Jurkat, Clone E6-1 (cell line): ENCODE measurements at places on chromosomes 5 and 9.

- no peak for DNase-seq
Observed at GRCh38 chr9:34085581-34086500, 37.2 kb upstream of the UBAP2 start.

DNA sequence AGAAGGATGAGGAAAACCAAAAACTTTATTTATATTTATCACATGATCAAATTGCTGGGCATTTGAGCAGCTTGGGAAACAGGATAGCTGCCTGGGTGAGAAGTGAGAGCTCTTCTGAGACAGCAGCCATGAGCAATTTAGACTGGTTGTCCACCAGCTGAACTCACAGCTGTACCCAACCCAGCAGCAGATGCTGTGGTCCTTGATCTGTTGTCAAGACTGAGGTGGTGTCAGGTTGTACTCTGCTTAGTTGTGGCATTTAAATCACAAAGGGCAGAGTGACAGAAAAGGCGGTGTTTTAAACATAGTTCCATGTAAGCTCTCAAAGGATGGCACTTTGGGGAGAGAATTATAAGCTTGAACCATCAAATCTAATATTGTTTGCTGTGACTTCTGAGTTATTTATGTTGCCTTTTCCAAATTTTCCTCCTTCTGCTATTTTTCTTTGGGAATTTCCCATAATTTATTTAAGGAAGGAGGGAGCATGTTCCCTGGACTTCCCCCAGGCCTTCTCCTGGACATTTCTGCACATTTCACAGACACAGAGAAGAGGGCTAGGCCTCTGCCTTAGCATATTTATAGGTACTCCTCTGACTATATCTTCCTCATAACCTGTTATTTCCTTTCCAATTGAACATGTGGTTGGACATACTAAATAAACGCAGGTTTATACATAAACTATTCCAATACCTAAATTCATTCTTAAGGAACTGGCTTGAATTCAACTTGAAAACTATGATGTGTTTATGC is 117.7 kb upstream of the FER start:
- no peak for DNase-seq

DNA sequence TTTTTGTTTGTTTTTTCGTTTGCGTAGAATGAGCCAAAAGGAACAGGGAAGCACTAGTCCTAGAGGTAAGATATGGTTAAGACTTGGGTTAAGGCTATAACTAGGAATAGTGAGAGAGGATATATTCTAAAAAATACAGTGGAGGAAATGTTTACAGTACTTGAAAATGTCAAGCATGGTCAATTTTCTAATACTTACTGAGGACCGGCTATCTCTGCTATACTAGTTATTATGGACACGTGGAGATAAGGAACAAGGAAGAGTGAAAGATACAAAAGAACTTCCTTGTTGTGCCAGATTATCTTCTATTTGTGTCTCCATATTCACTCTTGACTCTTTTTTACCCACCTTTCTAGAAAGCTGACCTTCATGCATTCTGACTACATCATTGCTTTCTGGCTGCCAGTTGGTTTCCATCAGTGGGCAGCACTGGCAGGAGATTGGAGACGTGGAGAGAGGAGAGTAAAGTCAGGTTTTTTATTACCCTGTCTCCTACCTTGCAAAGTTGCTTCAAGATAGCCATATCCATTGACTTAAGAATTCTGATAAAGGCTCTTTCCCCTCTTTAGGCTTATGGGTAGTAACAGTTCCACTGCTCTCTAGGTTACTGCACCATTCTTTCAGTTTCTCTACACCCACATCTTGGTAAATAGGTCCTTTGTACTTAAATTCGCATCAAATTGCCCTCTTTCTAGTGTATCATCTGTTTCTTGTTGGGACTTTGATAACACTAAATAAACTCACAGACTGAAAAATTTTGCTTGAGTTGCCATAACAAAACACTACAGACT is 9.0 kb upstream of the RFX3 start:
- no peak for DNase-seq

- DNase-seq: no peak
Observed at GRCh38 chr9:93678199-93679019, 102.0 kb downstream of the PHF2 start.

GRCh38 chr9:112028242-112029221 is 131.9 kb downstream of the UGCG start:
- DNase-seq: no peak

DNA sequence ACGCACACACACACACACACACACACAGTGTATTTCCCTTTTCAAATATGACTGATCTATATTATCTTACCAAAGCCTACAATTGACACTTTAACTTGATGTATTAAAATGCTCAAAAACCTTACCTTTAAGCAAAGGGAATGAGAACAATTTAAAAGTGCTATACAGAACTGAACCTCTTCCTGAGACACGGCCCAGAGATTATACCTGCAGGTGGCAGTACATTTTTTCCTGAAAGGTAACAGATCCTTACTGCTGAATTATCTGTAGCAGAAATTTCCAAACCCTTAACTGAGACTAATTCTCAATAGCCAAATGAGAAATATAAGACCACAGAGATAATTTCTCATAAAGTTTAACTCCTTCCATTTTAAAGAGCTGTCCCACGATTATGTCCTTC is 91.1 kb downstream of the MYO10 start:
- no peak for DNase-seq

DNA sequence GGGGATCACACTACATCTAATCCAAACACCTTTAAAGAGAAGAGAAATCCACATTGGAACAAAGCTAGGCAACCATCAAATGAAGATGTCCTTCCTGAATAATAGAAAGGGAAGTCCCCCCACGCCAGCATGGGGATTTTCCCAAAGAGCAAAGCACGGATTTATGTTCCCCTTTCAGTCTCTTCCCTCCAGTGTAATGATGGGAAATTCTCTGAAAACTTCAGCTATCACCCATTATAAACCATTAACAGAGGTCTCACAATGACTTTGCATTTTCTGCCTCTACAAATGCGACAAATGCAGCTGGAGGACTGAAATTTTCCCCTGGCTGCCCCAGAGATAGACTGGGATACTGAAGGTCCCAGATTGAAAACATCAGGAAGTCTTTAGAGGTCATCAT is 368.7 kb downstream of the EFNA5 start:
- DNase-seq: no peak

- DNase-seq: no peak
Observed at GRCh38 chr9:95103281-95103771, 214.2 kb downstream of the FANCC start.

DNA sequence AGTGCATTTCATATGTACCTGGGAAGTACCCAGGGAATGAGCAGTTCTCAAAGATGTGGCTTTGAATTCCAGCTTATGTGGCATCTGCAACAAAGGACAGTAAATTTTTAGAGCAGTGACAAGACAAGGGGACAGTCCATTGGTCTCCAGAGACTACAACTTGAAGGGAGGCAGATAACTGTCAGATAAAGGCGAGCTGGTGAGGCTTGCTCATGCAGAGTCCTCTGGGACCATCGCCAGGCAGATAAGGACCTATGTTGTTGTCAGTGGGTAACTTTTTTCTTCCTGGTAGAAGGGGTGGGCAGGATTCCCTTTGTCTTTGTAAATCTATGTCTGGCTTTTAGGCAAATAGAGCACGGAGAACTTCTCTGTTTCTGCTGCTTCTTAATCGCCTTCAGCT is 120.2 kb downstream of the ICE1 start:
- DNase-seq: no peak

- no peak for DNase-seq
Observed at GRCh38 chr5:117738571-117738970, 1163.9 kb upstream of the SEMA6A start.

GRCh38 chr5:59206132-59206581 is 623.3 kb downstream of the RAB3C start:
- DNase-seq: no peak

DNA sequence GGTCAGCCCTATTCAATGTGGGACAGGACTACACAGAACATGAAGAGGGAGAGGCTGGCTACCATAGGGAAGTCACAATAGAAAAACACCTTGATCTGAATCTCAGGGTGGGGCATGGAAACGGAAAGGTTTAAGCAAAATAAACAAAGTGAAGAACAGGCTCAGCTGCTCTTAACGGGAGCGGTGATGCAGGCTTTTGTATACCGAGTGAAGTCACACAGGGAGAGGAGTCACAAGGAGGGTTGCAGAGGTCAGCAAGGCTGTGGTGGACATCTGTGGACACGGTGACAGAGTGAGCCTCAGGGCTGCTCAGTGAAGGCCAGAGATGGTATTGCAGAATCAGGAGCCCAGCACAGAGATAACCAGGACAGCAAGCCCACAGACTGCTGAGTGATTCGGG is 30.6 kb upstream of the SEMA4D start:
- DNase-seq: no peak

GRCh38 chr5:129098488-129099183 is 4.1 kb downstream of the ISOC1 start:
- DNase-seq: peak; percentile 58

DNA sequence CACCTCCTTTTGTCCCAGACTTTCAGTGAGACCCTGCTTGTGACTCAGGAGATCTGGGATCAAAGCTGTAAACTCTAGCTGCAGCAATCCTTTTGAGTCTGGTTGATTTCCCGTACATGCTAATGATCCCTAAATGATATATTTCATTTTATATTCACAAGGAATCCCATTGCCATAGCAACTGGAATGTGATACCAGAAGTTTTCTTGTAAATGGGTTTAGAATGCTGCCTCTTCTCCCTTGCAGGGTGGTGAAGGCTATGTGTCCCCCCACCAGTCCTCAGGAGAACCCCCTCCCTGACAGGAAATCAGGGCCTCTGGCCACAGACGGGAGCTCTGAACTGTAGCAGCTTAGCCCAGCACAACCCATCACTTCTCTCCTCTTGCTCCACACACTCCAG is 215.0 kb downstream of the FSTL4 start:
- no peak for DNase-seq

- DNase-seq: no peak
Observed at GRCh38 chr9:21552244-21553170, 70.4 kb upstream of the IFNE start.

- DNase-seq: no peak
Observed at GRCh38 chr9:34694811-34695210, 3.7 kb upstream of the CCL19 start.

DNA sequence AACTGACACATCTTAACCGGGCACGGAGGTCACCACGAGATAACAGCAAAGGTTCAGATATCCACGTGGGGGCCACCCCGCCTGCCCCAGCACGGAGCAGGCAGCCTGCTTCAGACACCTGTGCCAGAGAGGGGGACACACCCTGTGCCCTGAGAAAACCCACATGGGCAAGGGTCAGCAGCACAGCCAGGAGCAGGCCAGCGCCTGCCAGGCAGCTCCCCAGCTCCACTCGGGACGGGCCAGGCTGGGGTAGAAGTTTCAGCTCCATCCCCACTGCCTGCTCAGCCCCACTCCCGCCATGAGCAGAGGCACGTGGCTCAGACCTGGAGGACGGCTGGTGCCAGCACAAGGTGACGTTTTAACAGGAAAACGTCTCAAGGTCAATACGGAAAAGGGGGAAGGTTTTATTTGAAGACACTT is 22.2 kb downstream of the SLC12A7 start:
- DNase-seq: no peak

GRCh38 chr5:68332556-68332955 is 117.0 kb downstream of the PIK3R1 start:
- no peak for DNase-seq

GRCh38 chr9:118961857-118962256 is 407.4 kb downstream of the BRINP1 start:
- DNase-seq: no peak

GRCh38 chr9:125280945-125281344 is 19.3 kb downstream of the GAPVD1 start:
- no peak for DNase-seq

- DNase-seq: no peak
Observed at GRCh38 chr5:172541099-172541772, 86.9 kb upstream of the SH3PXD2B start.

DNA sequence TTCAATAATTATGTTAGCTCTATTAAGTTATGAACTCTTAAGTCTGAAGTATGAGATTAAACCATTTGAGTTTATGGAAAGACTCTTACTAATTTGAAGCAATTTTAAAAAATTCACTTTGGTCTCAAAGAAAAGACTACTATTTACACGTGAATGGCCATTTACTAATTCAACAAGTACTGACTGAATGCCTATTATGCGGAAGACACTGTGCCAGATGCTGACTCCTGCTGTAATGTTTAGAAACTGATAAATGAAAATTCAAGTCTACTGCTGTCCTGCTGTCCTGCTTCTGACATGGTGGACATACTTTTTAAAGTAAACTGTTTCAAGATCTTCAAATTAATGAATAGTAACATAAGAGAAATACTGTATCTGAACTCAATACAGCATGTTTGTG is 116.2 kb downstream of the MPDZ start:
- no peak for DNase-seq

DNA sequence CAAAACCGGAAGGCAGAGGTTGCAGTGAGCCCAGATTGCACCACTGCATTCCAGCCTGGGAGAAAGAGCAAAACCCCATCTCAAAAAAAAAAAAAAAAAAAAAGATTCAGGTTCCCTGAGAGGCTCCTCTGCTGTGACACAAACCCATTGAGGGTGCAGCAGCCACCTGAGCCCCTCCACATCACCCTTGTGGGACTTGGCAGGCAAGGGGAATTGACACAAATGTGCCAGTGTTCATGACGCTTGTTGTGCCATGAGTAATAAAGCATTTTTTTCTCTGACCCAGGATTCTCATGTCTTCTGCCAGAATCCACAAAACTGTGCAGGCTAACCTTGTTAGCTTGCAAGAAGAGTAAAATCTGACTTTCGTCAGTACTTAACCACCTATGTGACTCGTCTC is 149.6 kb downstream of the TTC39B start:
- DNase-seq: no peak

GRCh38 chr5:17203329-17204132 is 13.9 kb upstream of the BASP1 start:
- DNase-seq: peak; percentile 57

DNA sequence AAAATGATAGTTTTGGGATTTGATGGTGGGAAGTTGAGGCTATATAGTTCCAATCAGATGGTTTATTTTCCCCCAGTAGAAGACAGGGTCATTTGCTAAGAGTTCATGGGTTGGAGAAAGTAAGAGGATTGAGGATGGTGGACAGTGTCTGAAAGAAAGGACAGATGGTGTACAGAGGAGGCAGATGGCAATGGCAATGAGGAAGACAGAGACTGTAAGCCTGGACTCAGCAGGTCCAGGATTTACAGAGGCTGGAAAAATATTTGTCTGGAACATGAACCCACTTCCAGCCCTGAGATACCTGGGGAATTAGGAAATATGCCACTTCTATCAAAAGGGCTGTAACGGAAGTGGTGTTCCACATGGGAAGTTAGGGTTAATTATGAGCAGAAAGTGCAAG is 84.5 kb downstream of the PCSK1 start:
- DNase-seq: no peak

- no peak for DNase-seq
Observed at GRCh38 chr5:152084476-152084875, 159.8 kb upstream of the GLRA1 start.

GRCh38 chr5:59021837-59022514 is 439.1 kb downstream of the RAB3C start:
- DNase-seq: no peak

- DNase-seq: no peak
Observed at GRCh38 chr9:88026118-88026479, 51.8 kb upstream of the CDK20 start.
